ENCODE measurements at places on chromosomes 5 and 9. TPM values are rescaled to one million over a fixed set of nuclear protein-coding genes. Genes with fewer than 3 reads are reported as not detected.

Gene PTGES
- total RNA-seq, result 139 TPM

Gene FKTN
- 8.3 TPM for total RNA-seq

Gene SLC4A9
- total RNA-seq, result not detected

Gene CDC20B
- 0.07 TPM for total RNA-seq

Gene PRR7
- 13.2 TPM for total RNA-seq

Gene CD14
- total RNA-seq, result 5.3 TPM

Gene CTNND2
- not detected for total RNA-seq

Gene PDLIM4
- not detected for total RNA-seq

Gene IFNA13
- total RNA-seq, result not detected

Gene HDHD3
- 25.6 TPM for total RNA-seq

Gene C8G
- total RNA-seq, result 1.3 TPM

Gene CYLC2
- total RNA-seq, result not detected

Gene CDKN2A
- total RNA-seq, result not detected

Gene KIAA1958
- total RNA-seq, result 2.1 TPM

Gene FBP1
- not detected for total RNA-seq

Gene IL9
- total RNA-seq, result not detected

Gene B4GALT1
- total RNA-seq, result 203 TPM

Gene CCDC187
- total RNA-seq, result not detected

Gene WDR41
- total RNA-seq, result 40.6 TPM

Gene ITGA2
- total RNA-seq, result 21.7 TPM

Gene SPAG8
- total RNA-seq, result 0.58 TPM

Gene TNC
- 0.68 TPM for total RNA-seq

Gene CAMK2A
- 0.76 TPM for total RNA-seq

Gene CCDC152
- not detected for total RNA-seq

Gene PDCD1LG2
- 0.46 TPM for total RNA-seq

Gene ZNF782
- 1.8 TPM for total RNA-seq

Gene F2RL1
- total RNA-seq, result 260 TPM

Gene PCDHB3
- total RNA-seq, result not detected

Gene PCDHA4
- total RNA-seq, result 1.5 TPM

Gene FOXD1
- total RNA-seq, result 17.4 TPM

Gene TEK
- 0.06 TPM for total RNA-seq

Gene BARHL1
- total RNA-seq, result not detected

Gene SMIM33
- not detected for total RNA-seq

Gene PCDHA11
- total RNA-seq, result 0.22 TPM

Gene LVRN
- total RNA-seq, result 0.06 TPM

Gene EDIL3
- 0.21 TPM for total RNA-seq

Gene MVB12B
- total RNA-seq, result 8.1 TPM

Gene FOXD4
- 0.82 TPM for total RNA-seq

Gene VCP
- total RNA-seq, result 287 TPM

Gene SLC27A4
- total RNA-seq, result 38.8 TPM

Gene GPRIN1
- total RNA-seq, result 7.1 TPM

Gene IFNA2
- total RNA-seq, result not detected

Gene GFPT2
- total RNA-seq, result 47.3 TPM

Gene PCDHGC5
- not detected for total RNA-seq

Gene CENPP
- total RNA-seq, result 7.0 TPM
